ENCODE measurements at places on chromosomes 2 and 18.

- no peak for DNase-seq
Observed at GRCh38 chr2:34979148-34979547, 1376.4 kb upstream of the CRIM1 start.

DNA sequence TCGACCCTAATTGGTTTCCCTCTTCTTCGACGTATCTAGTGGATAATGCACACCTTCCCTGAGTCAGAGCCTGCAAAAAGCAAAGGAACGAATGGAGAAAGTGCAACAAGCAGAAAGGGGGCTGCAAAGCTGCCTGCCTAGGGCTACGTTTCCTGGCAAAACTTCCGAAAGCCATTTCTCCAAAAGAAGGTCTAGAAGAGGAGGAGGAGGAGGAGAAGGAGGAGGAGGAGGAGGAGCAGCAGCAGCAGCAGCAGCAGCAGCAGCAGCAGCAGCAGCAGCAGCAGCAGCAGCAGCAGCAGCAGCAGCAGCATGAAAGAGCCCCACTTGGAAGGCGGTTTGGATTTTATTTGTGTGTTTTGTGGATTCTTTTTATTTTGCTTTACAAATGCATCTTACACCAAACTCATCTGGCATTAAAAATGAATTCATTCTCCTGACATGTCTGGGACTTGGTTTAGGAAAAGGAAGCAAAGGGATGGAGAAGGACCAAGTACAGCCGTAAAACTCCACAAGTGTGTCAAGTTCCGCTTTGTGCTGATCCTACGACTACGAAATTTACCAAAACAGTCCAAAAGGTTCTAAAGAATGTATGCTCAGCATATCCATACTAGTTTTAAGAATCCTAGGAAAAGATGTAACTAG, 2.0 kb downstream of the TCF4 start:
- DNase-seq: no peak

DNA sequence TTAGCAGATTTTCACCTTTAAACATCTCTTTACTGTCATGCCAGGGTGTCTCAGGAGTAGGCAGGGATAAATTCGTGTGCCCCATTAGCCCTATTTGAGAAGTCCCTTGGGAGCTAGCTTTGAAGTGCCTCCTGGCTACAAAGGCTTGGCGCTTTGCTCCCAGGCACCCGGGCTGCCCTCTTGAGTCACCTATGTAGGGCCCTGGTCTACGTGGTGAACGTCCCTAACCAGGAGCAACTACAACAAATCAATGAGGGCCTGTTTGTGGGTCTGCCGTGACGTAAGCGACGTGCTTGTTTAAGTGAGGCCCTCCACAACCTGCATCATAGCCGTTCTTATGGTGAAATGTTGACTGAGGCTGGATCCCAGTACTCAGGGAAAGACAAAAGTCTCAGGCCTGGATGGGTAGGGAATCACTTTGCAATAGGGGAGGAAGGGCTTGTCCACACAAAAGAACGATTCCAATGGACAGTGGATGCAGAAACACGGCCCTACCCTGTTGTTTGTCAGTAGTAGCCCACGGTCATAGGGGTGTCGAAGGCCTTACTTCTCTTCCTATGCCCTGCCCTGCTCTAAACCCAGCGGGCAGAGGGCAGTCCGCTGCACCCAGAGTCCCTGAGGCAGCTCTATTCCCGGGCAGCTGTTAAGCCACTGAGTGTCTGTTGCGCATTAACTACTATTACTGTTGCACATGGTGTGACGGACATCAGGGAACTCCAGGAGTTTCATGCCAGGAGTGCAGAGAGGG, 93.9 kb downstream of the INHBB start:
- no peak for DNase-seq

GRCh38 chr2:147760984-147761383, 83.8 kb upstream of the ACVR2A start:
- DNase-seq: no peak

DNA sequence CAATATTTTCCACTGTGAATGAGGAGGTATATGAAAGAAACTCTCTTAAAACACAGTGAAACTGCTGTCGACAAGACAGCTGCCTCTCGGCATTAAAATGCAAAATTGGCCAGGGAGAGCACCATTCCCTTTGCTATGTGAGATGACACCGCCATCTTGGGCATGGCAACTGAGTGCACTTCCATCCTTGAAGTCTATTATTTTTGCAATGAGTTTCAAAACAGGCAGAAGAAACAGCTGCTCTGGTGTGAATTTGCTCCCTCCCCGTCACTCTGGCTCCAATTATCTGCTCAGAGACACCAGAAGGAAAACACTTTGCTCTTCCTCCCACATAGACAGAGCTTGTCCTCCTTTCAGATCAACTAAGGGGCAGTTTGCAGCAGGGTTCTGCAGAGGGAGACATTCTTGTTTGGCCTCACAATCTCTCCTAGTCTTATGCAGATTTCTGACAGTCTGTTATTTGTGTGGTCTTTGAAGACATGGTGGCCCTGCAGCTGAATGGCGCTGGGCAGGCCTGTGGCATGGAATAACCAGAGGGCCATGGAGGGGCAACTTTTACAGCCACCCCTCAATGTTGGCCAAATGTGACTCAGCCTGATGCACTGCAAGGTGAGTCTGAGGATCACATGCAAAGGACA, 48.6 kb upstream of the SEC11C start:
- no peak for DNase-seq

Measured in GM12891 (cell line).